ENCODE measurements at places on chromosomes 4 and X. TPM values are rescaled to one million over a fixed set of nuclear protein-coding genes. Genes with fewer than 3 reads are reported as not detected.

The IL1RAPL2 gene
- total RNA-seq: not detected

The SPACA5 gene
- not detected for total RNA-seq

The CSN1S1 gene
- total RNA-seq: not detected

The HSFX3 gene
- not detected for total RNA-seq

The LRCH2 gene
- total RNA-seq: not detected

The JAKMIP1 gene
- total RNA-seq: not detected

The GPRASP1 gene
- total RNA-seq: 0.32 TPM

The BEX1 gene
- not detected for total RNA-seq

The IRS4 gene
- total RNA-seq: not detected

The PF4V1 gene
- not detected for total RNA-seq

The TNIP3 gene
- total RNA-seq: 0.22 TPM

The OTC gene
- not detected for total RNA-seq

The RASGEF1B gene
- not detected for total RNA-seq

The ADAM29 gene
- not detected for total RNA-seq

The SERTM2 gene
- not detected for total RNA-seq

The ANOS1 gene
- 0.03 TPM for total RNA-seq

The ENPEP gene
- total RNA-seq: 0.07 TPM

The PPARGC1A gene
- 0.14 TPM for total RNA-seq

The VEGFD gene
- total RNA-seq: 0.38 TPM

The EGFL6 gene
- total RNA-seq: not detected

The NAT8L gene
- 9.8 TPM for total RNA-seq

The DMRTC1 gene
- total RNA-seq: not detected

The XG gene
- 0.07 TPM for total RNA-seq

The TBC1D9 gene
- 6.5 TPM for total RNA-seq

The EMD gene
- total RNA-seq: 110 TPM

The DMRTC1B gene
- total RNA-seq: not detected

The GABRB1 gene
- total RNA-seq: not detected

Measured in A549 treated with CORT108297 at 1 μM for 4 hours (cell line).